H9 (cell line): ENCODE measurements at places on chromosomes 4 and X.

DNA sequence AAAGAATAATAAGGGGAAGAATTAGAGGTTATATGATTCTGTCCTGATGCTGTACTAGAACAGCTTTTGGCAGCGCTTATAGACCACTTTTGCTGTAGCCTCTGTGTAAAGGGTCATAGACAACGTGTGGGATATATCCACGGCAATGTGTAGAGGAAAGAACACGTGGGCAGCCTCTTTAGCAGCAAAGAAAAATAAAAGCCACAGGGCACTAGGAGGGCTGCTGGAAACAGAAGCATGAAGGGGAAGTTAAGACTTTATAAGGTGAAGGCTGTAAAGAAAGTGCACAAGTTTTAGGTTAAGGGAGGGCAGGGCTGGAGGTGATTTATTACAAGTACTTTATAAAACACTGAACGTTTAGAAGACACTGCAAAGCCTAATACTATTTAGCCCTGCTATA lies 20.1 kb upstream of the PHEX start:
- no peak for DNase-seq

- DNase-seq, result no peak
Observed at GRCh38 chr4:184265546-184266351, 48.1 kb upstream of the ENPP6 start.

GRCh38 chr4:109760682-109761081 lies 30.8 kb upstream of the PLA2G12A start:
- DNase-seq, result no peak

DNA sequence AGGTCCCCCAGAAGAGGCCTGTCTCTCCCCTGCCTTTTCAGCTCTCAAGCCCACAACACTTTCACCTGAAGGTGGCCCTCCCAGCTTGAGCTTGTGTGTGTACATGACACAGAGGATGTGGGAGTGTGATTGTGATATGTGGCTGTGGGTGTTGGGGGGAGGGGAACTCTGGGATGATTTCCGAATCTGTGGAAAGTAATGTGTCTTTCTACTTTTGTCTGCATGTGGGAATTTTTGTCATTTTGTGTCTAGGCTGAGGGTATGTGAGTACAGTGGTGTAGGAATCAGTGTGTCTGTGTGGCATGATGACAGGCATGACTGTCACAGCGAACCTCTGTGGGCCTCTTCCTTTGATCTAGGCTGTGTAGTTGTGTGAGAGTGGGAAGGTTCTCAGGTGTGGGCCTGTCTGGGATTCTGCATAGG lies 6.4 kb downstream of the SYP start:
- DNase-seq, result no peak

DNA sequence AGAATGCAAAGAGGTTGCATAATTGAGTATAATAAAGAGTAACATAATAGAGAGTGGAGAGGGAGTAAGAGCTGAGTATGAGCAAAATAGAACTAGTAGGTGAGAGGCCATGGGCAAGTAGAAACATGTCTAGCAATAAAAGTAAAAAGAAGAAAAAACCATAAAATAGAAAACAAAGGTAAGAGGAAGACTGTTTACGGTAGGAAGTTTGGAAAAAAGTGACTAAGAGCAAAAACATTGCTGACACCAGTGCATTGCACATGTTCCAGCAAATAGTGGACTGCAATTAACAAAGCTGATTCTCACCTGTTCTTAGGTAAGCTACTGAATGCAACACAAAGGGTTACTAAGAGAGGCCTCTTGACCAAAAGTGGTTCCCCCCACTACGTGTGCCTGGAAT lies 202.9 kb downstream of the TEX13A start:
- no peak for DNase-seq

DNA sequence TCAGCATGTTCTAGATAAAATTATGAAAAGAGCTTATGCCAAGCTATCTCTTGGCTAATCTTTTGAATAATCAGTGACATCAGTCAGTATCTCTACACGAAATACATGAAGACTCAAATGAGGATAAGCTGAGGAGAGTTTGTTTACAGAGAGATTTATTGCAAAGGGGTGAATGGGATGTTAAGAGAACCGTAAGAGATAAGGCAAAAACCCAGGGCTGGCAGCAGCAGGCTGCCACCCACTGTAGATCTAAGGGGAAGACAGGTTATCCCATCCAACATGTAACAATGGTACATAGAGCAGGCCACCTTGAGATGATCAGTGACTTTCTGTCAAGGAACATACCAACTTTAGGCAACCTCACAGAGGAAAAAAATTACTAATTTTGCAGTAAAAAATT lies 432.1 kb upstream of the NR3C2 start:
- peak; percentile 25 for DNase-seq

DNA sequence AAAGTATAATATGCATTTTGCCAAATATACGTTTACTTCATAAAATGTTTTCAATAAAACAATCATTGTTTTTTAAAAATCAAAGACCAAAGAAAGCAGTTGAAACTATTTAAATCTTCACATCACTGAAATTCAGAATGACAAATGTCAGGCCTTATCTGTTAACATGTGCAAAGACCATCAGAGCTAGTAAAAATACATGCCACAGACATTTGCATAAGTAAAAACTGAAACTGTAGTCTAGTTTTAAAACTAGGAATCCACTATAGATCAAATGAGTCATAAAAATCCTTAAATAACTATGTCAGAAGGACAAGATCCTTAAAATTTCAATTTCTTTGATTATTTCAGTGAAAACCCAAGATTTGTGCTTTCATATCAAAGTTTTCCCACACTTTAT lies 24.8 kb downstream of the KLHL15 start:
- no peak for DNase-seq

DNA sequence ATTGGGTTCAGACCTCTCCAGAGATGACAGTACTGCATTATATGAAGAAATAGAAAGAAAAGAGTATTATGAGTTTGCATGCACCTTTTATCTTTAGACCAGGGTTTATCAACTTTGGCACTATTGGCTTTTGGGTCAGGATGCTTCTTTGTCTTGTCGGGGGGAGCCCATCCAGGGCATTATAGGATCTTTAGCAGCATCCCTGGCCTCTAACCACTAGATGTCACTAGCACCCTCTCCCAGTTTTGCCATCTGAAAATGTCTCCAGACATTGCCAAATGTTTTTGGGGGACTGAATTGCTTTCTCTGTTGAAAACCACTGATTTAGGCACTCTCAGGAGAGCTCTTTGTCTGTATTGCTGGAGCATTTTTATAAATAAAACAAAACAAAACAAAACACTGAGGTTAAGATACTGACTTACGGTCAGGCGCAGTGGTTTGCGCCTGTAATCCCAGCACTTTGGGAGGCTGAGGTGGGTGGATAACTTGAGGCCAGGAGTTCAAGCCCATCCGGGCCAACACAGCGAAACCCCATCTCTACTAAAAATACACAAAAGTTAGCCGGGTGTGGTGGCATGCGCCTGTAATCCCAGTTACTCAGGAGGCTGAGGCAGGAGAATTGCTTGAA lies 23.6 kb downstream of the CA5B start:
- peak; percentile 60 for DNase-seq

DNA sequence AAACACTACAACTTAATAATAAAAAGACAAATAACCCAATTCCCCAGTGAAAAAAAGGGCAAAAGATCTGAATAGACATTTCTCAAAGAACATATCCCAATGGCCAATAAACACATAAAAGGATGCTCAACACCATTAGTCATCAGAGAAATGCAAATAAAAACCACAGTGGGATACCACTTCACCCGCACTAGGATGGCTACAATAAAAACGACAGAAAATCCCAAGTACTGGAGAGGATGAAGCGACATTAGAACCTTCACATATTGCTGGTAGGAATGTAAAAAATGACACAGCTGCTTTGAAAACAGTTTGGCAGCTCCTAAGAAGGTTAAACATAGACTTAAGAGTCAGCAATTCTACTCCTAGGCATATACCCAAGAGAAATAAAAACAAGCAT lies 140.6 kb upstream of the ARX start:
- no peak for DNase-seq

DNA sequence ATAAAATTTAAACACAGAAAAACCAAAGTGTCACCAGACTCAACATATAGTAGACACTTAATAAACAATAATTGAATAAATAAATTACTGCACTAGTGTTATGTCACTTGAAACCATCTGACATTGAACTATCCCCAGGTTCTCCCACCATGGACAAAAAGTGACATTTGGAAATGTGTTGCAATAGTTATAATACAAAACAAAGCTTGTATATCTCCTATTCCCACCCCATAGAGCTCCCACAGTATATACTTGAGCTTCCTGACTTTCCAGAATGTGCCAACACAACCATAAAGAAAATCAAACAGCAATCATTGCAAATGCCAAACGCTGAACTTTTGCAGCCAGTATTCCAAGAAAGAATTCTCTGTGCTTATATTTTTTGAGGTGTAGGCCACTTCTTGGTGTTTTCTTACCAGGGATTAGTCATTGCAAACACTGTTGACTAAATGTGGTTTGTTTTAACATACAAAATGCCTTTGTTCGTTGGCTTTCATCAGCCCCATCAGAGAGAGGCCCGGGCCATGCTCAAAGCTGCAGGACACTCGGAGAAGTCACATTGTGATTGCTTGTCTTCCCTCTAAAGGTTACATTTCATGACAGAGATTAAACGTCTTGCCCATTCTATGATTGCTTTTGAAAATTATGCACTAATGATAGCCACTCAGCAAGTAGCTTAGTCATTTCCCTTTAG lies 33.8 kb downstream of the PPARGC1A start:
- no peak for DNase-seq

DNA sequence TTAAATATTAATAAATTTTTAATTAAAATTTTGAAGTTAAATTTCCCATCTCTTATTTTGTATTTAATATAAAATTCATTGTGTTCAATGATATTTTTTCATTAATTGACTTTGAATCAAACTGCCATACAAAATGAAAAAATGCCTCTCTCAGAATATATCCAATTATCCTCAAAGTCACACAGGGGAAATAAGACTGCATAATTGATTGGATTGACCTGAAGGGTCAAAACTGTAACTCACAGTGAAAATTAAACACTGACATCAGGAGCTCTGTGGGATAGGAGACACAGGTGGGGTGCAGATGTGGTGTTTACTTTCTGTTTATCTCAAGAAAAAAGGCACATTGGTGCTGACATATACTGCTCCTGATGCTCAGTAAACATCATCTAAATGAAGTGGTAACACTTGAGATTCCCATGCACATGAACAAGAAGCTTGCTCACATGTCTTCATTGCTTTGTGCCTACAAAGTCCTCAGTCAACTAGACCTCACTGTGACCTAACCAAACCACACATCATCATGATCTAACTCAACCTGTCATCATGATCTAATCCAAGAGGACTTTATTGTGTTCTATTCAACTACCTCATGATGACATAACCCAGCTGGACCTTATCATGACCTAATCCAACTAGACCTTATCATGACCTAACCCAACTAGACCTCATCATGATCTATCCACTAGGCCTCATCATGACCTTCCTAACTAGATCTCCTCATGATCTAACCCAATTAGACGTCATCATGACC lies 83.7 kb downstream of the DHRSX start:
- DNase-seq, result no peak

DNA sequence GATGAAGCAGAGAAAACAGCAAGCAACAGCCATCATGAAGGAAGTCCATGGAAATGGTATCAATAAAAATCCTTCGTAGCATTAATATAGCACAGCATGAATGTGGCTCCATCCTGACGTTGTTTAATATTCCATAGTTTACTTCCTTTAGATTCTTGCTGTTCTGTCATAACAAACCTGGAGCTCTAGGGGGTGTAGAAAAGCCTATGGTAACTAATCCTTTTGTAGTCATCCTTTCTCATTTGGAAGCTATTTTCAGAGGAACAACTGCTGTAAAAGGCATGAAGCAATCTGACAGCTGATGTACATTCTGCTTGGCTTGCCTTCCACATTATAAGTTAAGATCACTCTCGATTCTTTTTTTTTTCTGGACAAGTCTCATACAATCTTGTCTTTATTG lies 914 bp downstream of the MYOZ2 start:
- DNase-seq, result no peak

- DNase-seq, result no peak
Observed at GRCh38 chrX:24243692-24244091, 70.2 kb downstream of the SUPT20HL2 start.

DNA sequence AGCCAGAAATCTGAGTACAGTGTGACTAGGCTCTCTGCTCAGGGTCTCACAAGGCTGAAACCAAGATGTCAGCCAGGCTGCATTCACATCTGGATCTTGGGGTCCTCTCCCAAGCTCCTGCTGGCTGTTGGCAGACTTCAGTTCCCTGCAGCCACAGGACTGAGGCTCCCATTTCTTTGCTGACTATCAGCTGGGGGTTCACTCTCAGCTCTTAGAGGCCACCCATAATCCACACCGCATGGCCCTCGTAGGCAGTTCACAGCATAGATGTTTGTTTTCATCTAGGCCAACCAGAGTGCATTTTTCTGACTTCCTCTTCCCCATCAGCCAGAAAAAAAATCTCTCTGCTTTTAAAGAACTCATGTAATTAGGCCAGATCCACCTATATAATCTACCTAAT lies 8.2 kb upstream of the WDR44 start:
- no peak for DNase-seq

GRCh38 chr4:126087101-126087500 lies 772.3 kb downstream of the FAT4 start:
- no peak for DNase-seq

- DNase-seq, result no peak
Observed at GRCh38 chrX:71612256-71612655, 6.1 kb downstream of the CXCR3 start.

DNA sequence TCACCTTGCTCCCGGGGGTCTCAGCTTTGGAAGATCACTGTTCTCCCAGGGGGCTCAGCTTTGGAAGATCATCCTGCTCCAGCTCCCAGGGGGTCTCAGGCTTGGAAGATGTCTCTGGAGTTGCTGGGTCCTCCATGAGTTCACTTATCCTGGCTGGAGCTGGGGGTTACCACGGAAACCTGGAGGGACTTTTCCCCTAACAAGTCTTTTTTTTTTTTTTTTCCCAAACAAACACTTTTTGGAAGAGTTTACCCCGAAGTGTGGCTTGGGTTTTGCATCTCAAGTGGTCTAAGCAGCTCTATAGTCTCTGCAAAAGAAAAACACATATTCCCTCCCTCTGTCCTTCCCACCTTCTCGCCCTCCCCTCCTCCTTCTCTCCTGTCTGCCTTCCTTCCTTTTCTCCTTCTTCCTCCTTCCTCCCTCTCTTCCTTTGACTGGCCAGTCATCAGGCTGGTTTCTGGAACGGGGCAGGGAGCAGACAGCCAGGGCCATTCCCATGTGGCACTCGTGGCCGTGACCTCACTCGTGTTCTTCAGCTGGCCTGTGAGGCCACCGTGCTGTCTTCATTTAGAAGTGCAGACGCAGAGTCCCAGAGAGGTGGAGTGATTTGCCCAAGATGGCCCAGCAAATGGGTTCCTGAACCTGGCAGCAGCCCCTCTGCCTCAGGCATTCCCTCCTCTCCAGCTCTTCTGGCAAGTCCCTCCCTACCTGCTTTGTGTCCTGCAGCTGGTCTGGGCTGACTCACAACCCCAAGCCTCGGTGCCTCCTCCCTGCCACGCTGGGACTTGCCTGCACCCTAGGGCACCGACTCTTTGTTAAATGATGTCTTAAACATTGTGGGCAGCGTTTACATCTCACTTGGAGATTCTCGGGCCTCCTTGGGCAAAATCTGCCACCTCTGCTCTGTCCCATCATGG lies 25.9 kb upstream of the HMX1 start:
- no peak for DNase-seq
